ENCODE measurements at places on chromosomes 11 and 22.

GRCh38 chr11:102451041-102451680 lies 1.4 kb downstream of the TMEM123 start:
- no peak for DNase-seq

GRCh38 chr11:72024069-72024754 lies 25.5 kb downstream of the IL18BP start:
- no peak for DNase-seq

GRCh38 chr11:110112457-110112856 lies 19.3 kb downstream of the ZC3H12C start:
- no peak for DNase-seq

DNA sequence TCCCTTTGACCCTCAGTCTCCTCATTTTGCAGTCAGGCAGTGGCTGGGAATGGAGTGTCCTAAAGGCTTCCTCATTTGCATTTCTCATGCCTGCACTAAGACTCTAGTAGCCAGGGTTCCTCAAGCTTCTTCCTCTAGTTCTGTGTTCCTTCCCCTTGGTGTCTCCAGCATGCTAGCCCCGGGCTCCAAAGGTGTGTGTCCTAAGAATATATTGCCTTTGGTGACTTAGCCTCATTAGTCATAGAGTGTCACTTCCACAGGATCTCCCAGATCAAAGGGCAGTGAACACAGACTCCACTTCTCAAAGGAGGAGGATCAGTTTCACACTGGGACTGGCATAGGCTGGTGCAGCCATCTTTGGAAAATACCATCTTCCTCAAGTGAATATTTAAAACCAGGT lies 21.4 kb upstream of the ACER3 start:
- DNase-seq, result no peak

DNA sequence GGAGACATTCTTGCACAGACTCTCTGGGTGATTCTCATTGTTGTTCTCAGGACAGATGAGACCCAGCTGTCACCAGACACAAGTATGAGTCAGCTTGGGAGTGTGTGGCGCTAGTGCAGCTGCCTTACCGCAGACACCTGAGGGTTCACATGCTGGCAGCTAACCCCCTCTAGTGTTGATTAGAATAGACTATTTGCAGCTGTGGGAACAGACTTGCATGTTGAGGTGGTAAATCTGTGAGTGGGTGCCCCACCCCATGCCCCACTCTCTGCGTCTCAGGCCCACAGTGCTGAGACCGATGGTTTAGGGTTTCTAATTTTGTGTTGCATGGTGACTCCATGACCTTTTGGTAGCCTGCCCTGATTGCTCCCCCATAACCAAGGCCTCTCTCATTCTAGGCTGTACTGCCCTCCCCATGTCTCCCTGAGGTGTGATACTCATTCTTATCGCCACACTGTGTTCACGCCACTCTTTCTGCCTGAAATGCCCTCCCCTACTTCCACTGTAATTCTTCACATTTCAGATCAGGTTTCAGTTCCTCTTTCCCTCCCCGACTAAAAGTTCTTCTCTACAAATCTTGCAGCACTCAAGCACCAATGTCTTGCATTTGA lies 73.7 kb upstream of the KIRREL3 start:
- DNase-seq, result no peak

DNA sequence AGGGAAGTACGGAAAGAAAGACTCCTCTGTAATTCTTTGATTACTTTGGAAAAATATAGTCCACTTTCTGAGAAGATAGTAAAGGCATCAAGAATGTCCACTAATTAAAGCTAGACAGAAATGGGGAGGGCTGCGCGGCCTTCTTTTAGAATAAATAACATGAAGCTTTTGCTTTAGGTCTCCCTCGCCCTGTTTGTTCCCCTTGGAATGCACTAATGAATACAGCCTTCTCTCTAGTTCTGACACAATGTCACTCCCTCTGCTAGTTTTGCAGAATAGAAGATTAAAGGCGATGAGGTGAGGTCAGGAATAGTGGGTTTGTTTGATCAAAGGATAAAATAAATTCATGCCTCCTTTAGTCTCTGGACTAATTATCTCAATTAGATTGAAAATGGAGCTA lies 543.9 kb downstream of the OPCML start:
- no peak for DNase-seq

GRCh38 chr22:37538590-37539357 lies 19.6 kb upstream of the CARD10 start:
- DNase-seq, result peak; percentile 90

DNA sequence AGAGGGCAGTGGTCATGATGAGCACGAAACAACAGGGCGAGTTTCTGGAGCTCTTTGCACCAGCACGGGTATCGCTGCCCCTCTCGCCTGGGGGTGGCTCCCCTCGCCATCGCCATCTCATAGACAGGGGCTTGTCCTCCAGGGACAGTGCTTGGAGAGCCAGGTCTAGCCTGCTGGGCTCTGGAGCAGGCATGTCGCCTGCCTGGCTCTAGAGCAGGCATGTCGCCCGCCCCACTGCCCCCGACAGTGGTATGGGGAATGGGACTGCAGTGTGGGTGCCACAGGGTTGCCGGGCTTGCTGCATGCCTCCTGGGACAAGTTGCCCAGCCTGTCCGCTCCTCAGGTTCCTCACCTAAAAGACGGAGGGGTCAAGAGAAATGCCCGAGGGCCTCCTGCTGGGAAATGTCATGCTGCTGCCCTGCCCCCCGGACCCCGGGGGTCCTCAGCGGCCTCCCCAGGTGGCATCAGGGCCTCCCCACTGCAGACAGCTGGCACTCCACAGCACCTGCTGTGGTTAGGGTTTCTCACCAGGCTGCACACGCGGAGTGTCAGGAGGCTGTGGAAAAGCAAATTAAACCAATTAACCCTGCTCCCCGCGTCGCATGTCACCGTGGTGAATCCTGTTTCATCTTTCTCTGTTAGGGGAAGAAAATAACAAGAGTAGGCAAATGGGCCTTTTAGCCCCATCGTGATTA lies 403.0 kb downstream of the TBC1D22A start:
- DNase-seq, result no peak

DNA sequence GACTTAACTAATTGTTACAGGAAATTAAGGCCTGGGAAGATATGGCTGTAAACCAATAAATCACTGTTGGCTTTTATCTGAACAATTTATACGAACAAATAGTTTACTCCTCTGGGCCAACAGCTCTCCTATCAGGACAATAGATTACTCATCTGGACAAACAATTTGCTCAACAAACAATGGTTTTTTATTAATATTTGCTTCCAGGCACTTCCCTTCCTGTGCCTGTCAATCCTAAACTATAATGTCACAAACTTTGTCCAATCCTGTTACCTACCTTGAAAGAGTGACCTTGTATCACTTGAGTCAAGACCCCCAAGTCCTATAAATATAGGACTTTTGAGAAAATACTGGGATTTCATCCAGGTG lies 87.6 kb upstream of the OR9Q1 start:
- DNase-seq, result no peak

DNA sequence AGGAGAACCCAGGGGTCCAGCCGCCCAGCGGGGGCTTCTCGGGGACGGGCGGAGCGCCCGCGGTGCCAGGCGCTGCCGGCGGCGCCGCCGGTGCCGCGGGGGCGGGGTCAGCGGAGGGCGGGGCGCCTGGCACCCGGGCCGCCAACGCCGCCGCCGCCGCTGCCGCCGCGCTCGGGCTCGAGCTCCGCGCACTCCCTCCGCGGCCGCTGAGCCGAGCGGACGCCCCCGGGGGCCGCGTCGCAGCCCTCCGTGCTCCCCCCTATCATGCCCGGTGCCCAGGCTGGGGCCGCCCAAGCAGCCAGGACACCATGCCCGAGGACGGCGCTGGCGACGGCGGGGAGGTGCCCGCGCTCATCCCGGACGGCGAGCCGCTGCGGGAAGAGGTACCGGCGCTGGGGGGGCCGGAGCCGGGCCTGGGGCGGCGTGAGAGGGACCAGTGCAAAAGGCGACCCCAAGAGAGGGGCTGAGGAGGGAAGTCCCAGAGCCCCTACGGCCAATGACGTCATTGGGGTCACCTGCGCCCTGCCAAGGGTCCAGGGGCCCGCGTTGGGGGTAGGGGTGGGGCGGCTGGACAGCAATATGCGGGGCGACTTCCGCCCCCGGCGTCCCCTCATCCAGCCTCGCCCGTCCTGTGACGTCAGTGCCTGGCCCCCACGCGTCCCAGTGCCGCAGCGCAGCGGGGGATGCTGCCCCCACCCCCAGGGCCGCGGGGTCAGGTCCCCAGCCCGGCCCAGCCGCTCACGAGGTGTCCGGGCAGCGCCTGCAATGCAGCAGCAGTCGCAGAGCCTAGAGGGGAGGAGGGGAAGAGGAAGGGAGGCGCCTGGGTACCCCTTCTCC lies at the start of gene TMEM151A:
Gene TMEM151A (plus strand): TSS at position 189 of the 837 bp plus-strand sequence. CDS start 120 bp downstream, at position 309.
- DNase-seq, result no peak

DNA sequence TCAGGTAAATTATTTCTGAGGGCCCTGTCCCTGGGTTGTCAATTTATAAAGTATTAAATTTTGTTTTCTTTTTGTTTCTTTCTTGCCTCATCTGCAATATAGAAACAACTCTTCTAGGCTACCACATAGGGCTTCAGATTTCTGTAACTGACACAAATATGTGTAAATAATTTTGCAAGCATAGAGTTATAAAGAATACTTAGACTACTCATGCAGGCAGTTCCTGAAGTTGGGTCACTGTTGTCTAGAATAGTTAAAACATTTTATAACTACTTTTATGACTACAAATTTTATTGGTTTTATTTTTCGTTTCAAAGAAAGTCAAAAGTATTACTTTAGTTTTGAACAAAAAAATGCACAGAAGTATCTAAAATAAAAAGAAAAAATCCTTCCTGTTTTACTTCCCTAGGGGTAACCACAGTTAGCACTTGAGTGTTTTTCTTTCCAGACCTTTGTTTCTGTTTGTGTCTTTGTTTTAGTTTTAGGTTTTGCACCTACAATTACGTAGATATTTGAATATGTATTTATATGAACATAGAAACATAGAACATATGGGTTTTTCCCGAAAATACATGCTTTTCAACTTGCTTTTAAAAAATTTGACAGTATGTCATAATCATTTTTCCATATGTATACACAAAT lies 12.4 kb upstream of the TMEM123 start:
- no peak for DNase-seq

DNA sequence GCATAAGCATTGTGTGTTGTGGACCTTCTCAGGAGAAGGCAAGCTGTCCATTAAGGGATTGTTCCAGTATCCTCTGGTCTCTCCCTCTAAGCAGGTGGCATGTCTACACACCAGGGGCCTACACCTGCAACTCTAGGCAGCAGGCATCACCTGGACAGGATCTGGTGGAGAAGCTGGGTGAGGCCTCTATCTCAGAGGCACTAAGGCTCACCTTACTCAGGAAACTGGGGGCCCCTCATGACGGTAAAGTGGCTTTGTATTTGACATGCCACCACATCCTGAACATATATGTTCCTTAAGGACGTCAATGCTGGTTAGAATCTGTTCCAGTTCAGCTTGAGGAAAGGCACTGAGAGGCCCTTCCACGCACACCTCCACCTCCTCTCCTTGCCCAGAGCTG lies 891.3 kb downstream of the OPCML start:
- no peak for DNase-seq

GRCh38 chr11:113351480-113351879 lies 36.1 kb upstream of the ANKK1 start:
- DNase-seq, result no peak

- no peak for DNase-seq
Observed at GRCh38 chr22:48257685-48258055, 1495.2 kb downstream of the TBC1D22A start.

DNA sequence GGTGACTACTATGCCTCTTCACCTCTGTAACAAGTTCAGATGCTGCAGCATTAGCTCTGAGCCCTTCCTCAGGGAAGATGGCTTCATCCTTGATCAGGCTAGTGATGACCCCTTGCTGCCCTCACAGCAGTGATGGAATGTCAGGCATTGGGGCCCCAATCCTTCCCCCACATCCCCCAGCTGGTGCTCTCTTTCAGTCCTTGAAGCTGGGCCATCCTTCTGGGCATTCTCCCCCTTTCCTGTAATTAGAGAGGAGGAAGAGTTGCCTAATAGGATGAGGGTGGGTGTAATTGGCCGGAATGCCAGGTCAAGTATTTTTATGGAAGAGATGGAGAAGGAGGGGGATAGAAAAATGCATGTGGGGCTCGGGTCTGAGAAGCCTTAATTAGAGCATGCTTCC lies 62.6 kb downstream of the TRAF6 start:
- DNase-seq, result no peak

- DNase-seq, result peak; percentile 44
Observed at GRCh38 chr22:40044870-40045834, 50.4 kb downstream of the FAM83F start.

DNA sequence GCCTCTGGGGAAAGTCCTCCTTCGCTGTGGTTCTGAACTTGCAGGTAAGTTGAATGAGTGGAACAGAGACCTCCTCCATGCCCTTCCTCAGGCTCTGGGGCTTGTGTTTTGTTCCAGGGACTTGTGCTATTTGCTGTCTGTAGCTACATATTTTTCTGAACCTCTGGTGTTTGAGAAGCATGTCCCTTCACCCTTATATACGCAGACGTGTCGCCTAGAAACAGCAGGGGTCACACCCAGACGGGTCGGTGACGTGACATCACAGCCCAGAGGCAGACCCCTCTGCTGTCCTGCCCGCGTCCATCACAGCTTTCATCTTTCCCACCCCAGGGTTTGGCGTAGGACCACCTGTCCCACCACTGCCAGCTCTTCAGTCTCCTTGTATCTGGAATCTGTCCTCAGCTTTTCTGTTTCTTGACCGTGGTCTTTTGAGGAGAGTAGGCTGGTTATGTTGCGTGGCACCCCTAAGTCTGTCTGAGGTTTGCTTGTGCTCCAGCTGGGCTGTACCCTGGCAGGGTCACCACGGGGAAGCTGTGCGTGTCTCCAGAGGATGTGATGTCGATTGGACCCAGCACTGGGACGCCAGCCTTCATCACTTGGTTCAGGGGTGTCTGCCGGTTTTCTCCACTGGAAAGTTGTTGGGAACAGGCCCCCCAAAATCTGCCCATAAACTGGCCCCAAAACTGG lies 13.4 kb upstream of the MUC5B start:
- no peak for DNase-seq

GRCh38 chr11:86889001-86889341 lies 66.2 kb downstream of the FZD4 start:
- DNase-seq, result no peak

DNA sequence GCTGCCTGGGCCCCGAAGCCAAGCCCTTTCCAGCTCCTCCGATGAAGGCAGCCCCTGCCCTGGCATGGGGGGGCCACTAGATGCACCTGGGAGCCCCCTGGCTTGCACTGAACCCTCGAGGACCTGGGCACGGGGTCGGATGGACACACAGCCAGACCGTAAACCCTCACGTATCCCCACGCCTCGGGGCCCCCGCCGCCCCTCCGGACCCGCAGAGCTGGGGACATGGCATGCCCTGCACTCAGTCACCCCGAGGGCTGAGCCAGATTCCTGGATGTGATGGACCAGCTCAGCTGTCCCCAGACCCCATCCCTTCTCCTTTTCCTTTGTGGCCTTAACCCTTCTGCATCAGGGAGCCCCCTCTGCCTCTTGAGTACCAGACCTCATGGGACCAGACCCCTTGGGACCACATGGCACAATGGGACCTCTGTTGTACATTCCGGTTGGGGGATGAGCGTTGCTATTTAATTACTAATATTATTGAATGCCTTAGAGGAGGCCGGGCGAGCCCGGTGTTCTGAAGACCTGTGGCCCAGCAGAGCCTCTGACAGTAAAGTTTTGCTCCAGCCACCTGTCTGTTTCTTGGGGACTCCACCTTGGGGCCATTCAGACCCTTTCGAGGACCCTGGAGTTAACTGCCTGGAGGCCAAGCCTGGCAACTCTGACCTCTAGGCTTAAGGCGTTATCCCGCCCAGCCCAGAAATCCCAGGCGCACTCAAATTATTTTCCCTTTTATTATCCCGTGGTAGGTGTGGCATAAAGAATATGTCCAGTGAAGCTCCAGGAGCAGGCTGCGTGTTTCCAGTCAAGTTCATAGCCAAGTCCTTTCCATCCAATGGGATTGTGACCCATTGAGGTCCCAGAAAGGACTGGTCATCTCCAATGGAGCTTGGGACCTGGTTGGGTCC lies 3.0 kb downstream of the RASL10A start:
- DNase-seq, result no peak

GRCh38 chr11:85590848-85591483 lies 36.2 kb downstream of the DLG2 start:
- DNase-seq, result no peak

Measured in stimulated activated CD4-positive, alpha-beta T cell treated with anti-CD3 and anti-CD28 coated beads, Interleukin-2, amount 100 ng/mL, for 48 hours (primary cell).